Astrocyte of the hippocampus (primary cell): ENCODE measurements at places on chromosomes 4 and X.

DNA sequence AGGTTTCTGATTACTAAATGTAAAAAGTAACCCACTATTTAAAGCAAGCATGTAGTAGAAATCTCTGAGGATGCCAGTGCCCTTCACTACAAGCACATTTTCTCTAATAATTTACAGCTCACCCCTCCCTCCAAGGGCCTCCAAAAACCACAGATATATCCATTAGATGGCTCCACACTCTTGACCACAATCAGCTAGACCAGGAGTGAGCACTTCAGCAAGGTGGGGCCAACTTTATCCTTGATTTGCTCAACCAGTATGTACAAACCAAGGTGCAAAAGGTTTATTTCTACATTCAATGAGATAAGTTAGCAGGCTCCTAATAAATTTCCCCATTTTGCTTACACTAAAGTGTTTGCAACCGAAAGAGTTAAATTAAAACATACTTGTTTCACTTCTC is 35.8 kb downstream of the RFC1 start:
- DNase-seq = no peak

DNA sequence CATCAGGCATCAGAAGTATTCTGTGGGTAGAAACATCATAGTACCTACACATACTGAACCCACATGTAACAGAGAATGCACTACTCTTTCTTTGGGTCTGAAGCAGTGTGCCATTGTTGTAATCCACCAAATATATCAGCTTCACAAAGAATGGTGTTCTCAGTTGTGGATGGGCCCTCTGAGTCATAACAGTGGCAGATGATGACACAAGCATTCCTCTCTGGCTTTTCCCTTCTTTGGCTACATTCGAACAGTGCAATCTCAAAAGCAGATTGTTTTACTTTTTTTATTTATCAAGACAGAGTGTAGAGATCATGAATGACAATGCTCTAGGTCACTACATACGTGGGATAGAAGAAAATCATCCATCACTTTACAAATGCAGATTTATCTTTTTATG is 247.2 kb upstream of the EPHA5 start:
- peak; percentile 63 for DNase-seq

GRCh38 chr4:182748283-182748682 is 168.9 kb downstream of the DCTD start:
- DNase-seq = no peak

- DNase-seq = no peak
Measured at GRCh38 chr4:137463377-137464003, 68.8 kb downstream of the PCDH18 start.

GRCh38 chrX:50622751-50623150 is 152.1 kb upstream of the DGKK start:
- no peak for DNase-seq
